ENCODE measurements at places on chromosomes 1 and 21.

DNA sequence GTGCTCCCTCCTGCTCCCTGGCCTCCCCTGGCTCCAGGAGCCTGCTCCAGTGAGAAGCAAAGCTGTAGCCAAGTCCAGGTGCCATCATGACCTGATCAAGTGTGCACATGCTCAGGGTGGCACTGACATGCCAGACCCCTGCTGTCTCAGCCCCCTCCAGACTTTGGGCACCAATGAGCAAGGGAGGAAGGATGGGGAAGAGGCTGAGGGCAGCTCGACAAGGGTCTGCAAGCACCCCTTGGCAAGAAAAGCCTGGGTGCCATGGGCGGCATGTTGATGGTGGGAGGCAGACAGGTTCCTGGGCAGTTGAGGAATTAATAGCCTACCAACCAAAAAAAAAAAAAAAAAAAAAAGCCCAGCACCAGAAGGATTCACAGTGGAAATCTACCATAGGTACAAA is 942.6 kb upstream of the PRMT6 start:
- DNase-seq = no peak

GRCh38 chr1:111227434-111227833 is at the start of gene CHI3L2:
TSS of gene CHI3L2 (plus strand) at chr1:111227713. CDS start at chr1:111227730, 17 bp downstream.
- no peak for DNase-seq

DNA sequence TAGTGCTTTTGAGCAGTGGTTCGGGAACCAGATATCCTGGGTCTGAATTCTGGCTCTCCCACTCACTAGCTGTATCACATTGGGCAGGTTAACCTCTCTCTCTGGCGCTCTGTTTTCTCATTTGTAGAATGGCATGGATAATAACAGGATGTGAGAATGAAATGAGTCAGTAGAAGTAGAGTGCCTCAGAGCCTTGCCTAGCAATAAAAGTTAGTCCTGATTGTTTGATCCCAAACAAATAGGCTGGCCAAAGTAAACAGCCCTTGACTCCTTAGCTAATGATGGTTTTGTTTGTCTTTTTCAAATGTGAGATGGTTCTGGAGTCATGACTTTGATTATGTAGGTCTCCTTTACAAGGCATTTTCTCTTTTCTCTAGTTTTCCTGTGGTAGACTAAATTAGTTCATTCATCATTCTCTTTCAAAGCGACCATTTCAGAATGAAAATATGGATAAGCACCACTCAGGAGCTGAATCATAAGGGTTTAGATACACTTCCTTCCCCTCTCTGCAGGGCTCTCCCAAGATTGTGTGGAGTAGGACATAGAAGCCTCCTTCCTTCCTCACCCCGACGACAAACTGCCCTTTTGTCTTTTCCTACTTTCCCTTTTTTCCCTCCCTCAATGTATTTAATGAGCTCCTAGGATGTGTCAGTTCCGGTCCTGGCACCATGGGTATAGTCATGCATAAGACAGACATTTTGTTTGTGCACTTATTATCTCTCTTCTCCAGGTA is 23.1 kb downstream of the KIAA0040 start:
- DNase-seq = peak; percentile 70

DNA sequence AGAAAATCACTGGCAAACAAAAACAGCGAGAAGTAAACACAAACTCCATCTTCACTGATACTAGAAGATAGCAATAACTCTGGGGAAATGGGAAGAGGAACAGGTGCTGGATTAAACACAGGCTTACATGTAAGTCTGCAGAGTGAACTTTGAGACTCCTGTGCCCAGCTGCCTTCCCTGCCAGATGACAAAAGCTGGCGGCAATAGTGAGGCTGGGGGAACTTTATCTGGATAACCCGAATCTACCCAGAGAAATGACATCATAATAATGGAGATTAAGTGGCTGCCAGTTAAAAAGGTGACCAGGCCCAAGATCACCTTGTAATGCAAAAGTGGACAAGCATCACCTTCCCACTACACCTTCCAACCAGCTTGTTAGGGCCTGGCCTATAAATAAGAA is 184.5 kb downstream of the CHRM3 start:
- DNase-seq = no peak

DNA sequence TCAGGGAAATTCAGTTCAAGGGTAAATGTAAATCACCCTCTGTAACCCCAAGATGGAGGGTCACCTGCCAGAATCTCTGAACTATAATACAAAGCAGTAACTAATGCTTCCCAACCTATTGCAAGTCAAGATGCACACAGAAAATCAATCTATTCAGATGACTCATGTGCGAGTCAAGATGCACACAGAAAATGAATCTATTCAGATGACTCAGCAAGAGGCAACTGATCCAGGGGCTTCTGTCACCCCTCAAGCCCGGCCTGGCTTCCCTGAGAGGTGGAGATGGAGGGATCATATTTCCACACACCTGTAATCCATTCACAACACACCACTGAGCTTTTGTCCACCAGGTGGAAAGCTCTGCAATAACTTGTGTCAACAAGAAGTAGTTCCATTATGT is 17.4 kb upstream of the HIVEP3 start:
- DNase-seq = peak; percentile 87

DNA sequence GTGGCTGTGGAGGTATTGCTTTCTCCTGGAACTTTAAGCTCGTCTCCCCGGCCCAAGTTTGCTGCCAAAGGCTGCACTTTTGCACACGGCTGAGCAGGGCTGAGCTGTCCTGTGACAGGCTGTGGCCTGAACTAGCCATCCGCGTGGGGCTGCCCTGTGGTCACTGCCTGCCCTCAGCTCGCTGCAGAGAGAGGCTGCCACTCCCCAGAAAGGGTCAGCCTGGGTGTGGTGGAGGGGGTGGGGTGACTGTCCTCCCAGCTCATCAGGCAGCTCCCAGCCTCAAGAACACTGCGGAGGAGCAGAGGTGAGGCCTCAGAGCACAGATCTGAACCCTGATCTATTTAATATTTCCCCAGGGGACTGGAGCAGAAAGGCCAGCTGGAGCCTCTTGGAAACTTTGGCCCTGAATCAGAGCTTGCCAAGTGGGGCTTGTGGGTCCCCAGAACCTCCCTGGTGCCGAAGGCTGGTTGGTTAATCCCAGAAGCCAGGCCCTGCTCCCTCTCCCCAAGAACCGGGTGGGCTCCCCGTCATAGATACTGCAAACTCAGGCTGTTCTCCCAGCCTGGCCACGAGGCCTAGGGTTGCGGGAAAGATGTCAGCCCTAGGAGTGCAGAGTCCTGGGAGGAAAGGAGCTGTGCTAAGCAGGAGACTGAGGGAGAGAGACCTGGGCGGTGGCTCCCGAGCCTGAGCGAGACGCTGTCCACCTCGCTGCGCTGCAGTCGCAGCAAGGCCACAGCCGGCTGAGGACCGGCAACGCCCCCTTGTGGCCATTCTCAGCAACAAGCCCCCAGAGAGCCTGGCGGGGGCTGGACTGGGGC is 125.1 kb upstream of the IPO9 start:
- peak; percentile 88 for DNase-seq

- DNase-seq = no peak
Observed at GRCh38 chr1:116765962-116766361, 11.7 kb downstream of the CD2 start.

GRCh38 chr1:33500547-33500946 is 28.1 kb downstream of the ZSCAN20 start:
- no peak for DNase-seq

Data from NCI-H1417 (cell line).